Urinary bladder (tissue), 4 donors: ENCODE measurements at places on chromosomes 7 and 10.

DNA sequence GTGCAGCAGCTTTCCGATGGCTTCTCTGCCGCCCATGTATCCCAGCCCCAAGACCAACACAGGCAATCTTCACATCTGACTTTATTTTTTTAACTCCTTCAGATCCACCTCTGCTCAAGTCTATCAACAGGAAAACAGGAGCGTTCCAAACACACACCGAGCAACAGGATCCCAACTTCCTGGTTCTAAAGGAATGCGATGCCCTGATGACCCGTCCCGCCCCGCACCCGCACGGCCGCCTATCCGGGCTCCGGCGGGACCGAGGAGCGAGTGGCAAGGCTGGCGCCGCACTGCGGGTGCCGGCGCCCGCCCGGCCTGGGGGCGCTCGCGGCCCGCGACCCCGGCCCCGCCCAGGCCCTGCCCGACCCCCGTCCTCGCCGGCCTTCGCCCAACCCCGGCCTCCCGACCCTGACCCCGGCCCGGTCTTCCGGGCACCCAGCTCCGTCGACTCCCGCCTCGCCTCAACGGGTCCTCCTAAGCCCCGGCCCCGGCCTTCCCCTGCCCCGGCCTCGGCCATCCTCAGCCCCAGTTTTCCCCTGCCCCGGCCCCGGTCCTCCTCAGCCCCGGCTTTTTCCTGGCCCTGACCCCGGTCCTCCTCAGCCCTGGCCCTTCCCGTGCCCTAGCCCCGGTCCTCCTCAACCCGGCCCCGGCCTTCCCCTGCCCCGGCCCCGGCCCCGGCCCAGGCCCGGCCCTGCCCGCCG is 730 bp downstream of the LARP4B start:
- no peak for DNase-seq

- DNase-seq: no peak
These were observed 1.7 kb downstream of the KLF6 start for GRCh38 chr10:3783316-3783681.

GRCh38 chr7:33310546-33310945 is 181.2 kb downstream of the BBS9 start:
- DNase-seq: no peak

DNA sequence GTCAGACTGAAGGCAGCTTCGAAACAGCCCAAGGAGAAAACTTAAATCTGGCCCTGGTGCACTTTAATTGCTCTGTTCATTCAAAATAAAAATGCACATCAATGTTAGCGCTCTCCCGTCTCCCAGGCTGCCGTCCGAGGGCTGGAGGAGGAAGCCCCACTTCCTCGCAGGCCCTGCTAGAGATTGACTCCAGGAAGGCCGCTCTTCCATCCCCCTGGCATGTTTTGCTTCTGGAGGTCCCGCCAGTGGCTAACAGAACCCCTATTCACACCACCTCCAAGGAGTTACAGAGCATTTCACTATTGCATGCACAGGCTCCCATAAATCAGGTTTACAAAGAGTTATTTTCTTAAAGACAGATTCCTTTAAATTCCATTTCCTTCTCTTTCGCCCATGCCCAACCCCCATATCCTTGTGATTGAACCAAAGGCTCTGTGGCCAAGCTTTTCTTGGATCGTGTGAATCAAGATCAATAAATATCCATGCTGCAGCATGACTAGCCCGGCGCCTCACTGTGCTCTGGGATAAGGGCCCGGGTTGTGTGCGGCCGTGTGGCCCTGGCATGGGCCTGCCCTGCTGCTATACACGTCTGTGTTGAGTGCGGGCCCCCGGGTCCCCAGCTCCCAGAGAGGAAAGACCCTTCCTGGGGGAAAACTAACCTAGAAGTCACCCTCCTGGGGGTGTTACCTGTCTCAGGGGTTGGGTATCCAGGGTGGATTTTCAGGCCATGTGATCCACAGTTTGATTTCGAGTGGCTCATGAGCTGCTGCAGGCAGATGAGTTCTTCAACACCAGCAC is 118.7 kb upstream of the GDF10 start:
- DNase-seq: no peak

DNA sequence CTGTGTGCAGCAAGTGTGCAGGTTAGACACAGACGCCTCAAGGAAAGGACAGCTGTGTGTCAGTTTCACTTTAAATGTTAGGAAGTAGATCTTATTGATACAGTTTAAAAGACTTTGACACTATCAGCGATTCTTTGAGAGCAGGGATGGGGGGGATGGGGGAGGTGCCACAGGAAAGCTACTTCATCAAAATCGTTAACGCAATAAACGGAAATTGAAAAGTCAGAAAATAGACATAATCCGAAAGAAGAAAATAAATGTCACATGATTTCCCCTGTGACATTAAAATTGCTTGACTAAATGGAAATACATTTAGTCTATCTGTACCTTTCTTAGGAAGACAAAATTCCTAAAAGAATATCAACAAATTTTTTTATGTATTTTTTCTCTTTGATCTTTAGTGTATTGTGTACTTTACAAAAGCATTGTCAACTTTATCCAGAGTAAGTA is 476 bp upstream of the ZNF33B start:
- DNase-seq: no peak

- no peak for DNase-seq
These were observed 86.2 kb downstream of the EBF3 start for GRCh38 chr10:129877773-129878371.

DNA sequence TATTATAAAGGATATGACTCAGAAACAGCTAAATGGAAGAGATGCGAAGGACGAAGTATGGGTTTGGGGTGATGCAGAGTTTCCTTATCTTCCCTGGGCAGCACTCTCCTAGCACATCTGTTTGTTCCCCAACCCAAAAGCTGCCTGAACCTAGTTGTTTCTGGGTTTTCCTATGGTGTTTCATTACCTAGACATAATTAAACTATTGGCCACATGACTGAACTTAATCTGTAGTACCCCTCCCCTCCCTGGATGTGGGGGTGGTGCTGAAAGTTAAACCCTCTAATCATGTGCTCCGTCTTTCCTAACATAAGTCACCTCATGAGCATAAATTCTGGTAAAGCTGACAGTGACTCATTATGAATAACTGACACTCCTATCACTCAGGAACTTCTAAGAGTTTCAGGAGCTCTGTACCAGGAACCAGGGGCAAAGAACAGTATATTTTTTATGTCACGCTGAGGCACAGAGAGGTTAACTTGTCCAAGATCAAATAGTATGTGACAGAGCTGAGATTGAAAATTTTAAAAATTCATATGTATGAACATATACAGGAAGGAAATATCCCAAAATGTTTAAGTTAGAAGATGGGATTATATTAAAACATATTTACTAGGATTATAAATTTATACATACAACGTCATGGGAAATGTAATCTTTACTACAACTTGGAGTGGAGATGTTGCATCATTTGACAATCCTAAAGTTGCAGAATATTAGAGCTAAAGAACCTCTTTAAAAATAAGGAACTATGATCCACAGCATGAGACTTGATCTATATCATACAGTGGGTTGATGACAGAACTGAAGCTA is 4.8 kb downstream of the STRIP2 start:
- DNase-seq: no peak

- no peak for DNase-seq
These were observed 21.9 kb upstream of the CREB3L2 start for GRCh38 chr7:138023618-138024342.

DNA sequence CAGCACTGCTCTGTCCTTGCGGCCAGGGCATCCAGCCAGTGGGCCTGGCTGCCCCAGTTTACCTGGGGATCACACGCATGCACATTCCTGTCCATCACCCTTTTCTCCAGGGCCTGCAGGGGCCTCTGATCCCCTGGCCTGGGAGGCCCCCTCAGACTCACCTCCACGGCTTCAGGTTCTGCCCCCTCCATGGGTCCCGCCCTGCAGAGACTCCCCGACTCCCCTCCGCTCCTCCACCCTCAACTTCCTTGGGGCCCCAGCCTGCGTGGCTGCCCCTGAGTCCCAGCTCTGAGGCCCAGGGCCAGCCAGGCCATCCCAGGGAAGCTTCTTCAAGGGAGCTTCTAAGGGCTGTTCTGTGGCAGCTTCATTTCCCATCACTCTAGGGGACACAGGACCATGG is 324.1 kb downstream of the TCERG1L start:
- no peak for DNase-seq

- no peak for DNase-seq
These were observed 51.1 kb upstream of the OPN4 start for GRCh38 chr10:86603256-86603655.

- DNase-seq: no peak
These were observed 130.9 kb downstream of the GNAT3 start for GRCh38 chr7:80380957-80381356.

DNA sequence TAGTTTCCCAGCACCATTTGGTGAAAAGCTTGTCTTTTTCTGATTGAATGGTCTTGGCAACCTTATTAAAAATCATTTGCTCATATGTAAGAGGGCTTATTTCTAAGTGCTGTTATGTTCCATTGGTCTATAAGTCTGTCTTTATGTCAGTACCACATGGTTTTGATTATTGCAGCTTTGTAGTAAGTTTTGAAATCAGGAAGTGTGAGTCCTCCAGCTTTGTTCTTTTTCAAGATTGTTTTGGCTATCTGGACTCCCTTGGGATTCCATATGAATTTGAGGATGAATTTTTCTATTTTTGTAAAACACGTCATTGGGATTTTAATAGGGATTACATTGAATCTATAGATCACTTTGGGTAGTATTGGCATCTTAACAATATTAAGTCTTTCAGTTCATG is 5.4 kb downstream of the KIF11 start:
- DNase-seq: no peak

GRCh38 chr7:77699056-77699455 is 2.8 kb downstream of the RSBN1L start:
- no peak for DNase-seq

DNA sequence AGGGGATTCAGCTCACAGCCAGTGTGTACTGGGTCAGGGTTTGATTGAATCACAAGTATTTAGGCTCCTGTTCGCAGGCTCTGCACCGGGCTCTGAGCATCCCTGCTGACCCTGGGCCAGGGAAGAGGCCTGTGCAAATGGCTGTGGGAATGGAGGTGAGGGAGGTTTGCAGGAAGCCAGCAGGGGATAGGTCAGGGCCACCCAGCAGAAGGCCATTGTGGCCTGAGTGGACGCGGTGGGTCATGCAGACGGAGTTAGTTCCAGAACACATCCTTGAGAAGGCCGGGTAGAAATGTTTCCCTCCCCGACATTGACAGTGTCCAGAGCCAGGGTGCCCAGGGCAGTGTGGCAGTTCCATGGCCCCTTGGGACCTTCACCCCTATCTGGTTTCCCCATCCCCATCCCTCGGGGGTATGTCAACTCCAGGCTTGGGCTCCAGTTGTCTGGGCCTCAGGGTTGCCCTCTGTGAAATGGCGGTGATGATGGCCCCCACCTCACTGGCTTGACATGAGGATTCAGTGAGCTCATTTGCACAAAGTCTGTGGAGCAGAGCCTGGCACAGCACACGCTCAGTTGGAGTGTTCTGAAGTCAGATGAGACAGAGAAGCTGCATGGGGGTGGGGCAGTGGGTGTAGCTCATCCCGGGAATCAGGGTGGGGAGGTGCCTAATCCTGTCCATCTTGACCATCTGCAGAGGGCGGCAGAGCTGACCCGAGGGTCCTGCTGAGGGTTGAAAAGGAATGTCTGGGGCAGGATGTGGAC is 107.6 kb downstream of the ADCY1 start:
- no peak for DNase-seq

DNA sequence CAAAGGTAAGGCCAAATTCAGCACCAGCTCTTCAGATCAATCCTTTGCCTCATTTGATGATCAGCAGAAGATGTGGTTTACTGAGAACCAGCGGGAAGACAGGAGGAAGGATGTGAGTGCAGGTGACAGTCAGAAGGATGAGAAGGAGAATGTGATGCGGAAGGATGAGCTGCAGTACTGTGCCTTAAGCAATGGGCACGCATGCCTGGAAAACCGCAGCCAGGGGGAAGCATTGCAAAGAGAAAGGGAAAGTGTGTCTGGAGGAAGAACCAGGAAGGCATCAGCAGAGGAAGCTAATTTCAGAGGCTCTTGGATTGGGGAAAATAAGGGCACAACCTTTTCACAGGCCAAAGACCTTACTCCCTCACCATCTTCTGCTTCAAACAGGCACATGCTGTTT is 25.7 kb downstream of the C10orf71 start:
- DNase-seq: no peak

DNA sequence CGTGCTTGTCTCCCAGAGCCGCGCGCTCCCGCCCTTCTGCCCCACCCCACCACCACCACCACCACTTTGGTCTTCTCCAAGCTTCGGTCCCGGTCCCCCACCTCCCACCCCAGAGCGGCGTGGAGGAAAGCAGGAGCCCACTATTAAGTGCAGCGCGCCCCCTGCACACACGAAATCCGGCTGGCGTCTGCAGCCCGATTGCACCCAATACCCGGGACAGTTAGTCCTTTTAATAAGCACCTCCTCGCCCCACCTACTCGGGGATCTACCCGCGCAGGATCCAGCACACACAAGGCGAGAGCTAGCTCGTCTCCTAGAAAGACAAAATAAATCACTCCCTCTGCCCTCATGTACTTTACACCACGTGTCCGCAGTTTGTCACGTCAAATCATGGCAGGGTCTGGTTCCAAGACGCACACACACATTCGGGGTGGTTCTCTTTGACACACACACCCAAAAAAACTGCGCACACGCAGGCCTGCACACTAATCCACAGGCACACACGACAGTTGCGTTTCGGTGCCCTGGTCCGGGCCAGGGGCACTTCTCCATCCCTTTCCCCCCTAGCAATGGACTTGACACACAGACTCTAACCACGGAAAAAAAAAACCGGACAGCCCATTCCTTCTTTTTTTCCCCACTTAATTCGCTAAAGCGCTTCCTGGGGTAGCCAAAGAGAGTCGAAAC is 1.6 kb downstream of the SFMBT2 start:
- no peak for DNase-seq

DNA sequence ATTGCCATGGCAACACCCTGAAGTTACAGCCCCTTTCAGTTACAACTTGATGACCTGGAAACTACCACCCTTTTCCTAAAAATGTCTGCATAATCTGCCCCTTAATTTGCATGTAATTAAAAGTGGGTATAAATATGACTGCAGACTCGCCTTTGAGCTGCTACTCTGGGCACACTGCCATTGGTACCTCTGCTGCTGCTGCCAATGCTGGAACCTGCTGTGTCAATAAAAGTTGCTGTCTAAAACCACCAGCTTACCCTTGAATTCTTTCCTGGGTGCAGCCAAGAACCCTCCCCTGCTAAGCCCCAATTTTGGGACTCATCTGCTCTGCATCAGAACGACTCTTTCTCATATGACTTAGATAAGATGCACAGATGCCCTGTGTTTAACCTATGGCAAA is 10.2 kb upstream of the FRA10AC1 start:
- no peak for DNase-seq

- no peak for DNase-seq
These were observed 739 bp upstream of the MEST start for GRCh38 chr7:130490888-130491804.
